Trophoblast cell (in vitro differentiated cells and primary cell): ENCODE measurements at places on chromosomes 5 and 9.

DNA sequence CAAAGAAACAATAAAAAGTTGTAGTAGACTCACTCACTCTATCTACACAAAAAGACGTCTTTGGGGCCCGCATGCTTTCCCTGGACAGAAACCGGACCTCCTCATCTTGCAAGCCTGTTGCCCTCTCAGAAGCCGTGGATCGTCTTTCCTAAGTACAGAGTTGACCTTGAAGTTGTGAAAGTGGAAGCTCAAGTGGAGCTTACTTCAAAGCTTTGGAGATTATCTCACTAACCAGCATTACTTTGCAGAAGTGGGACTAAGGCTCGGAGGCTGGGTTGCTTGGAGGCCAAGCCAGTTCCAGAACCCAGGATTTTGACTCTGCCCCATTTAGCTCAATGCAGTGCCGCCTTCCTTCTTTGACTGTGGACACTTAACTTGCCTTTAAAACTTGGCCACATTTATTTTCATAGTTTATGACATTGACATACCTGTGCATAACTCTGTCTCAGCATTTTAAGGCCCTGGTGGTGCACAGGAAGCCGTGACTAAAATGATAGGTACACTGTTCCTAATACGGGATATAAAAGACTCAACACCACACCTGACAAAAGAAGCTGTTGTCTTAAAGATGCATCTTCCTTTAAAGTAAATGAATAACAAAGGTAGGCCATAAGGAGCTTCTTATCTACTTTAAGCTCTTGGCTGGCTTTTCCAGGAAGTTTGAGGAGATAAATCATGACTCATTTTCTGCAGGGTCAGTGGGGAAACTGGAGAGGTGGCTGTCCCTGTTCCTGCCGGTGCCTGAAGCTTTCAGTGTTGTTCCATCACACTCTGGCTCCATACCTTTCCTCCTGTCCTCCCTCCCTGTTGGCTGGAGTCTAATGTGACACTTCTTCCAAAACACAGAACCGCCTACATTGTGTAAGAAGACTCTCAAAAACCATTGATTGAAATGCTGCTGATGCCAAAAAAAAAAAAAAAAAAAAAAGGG lies 10.7 kb downstream of the SLC25A25 start:
- peak; percentile 64 for DNase-seq

DNA sequence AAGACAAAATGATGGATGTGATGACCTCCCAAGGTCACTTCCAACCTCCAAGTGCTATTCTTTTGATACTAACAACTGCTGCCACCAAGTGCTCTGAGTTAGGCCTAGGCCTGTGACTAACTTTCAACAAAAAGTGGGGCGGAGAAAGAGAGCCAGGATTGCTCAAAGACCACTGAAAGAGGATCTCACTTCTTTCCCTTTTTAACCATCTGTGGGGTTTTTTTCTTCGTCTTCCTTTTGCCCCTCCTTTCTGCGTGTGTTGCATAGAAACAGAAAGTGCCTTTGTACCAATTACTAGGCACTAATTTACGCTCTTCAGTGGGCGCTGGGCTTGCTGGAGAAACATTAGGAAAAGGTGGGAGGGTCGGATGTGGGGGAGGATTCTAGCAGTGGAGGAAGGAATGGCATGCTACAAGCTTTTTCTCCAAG lies 8.0 kb downstream of the KLF9 start:
- DNase-seq, result peak; percentile 26

- DNase-seq, result peak; percentile 82
Observed at GRCh38 chr9:107465467-107466451, 23.8 kb downstream of the KLF4 start.

DNA sequence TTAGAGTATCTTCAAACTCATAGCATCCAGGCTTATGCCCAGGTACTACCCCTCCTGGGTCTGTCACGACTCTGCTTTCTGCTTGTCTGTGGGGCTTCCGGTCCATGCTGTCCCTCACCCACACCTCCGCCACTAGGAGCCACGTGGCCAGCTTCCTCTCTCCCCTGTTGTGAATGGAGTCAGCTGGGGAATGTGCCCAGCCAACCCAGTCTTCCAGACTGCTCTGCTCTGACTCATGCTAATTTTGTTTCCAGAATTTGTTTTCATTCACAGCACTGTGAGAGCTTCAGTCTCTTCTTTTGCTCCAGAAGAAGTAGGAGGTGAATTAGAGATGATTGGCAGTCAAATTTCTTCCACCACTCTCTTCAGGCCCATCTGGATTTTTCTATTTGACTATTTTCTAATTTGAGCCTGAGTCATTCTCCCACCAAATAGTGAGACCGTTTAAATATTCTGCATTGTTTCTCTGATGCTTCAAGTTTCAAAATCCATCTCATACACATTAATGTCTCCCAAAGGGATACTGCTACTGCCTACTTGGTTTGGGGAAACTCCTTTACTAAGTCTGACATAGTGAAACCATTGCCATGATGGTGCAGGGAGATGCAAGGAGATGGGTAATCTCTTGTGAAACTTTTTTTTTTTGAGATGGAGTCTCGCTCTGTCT lies 424.1 kb upstream of the KIF2A start:
- DNase-seq, result no peak

DNA sequence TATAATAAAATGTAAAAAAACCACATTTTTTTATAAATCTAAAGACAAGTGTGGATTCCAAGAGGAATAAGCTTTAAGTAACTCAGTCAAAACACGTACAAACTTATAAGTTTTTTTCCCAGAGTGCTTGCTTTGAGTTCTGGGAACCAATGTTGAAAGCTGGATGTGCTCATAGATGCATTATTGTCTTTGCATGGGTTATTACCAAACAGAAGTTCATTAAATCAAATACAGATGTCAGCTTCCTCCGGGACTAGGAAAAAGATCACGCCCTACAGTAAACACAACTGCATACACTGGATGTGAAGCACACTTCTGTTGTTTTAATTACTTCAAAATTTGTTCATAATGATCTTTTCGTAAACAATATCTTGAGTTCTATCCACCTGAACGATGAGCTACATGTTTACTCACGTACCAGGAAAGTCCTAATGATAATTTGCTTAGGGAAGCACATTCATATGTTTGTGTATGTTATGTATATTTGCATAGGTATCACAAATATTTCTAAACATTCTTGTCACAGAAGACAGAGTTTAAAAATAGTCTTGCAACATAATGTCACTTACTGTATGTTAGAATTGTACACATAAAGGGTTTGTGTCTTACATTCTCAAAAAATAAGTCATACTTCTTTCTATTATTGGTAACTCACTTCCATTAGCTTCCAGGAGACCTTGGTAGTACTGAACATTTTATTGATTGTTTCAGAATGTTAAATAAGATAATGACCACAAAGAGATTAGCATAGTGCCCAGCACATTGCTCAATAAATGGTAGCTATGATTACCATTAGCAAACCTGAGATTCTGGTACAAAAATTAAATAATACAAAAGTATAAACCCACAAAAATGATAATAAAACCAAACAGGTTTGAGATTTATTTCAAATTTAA lies 427.4 kb downstream of the CETN3 start:
- DNase-seq, result no peak
